Stomach (tissue), 19 donors: ENCODE measurements at places on chromosomes 2 and 18. TPM values are rescaled to one million over a fixed set of nuclear protein-coding genes. Genes with fewer than 3 reads are reported as not detected.

- no peak for DNase-seq
These were observed 319.6 kb downstream of the PIK3C3 start for GRCh38 chr18:42274488-42275137.

- DNase-seq, result no peak
These were observed 6.3 kb downstream of the THNSL2 start for GRCh38 chr2:88176352-88176984.

FLACC1 gene
- total RNA-seq, result 21.6 TPM

DNA sequence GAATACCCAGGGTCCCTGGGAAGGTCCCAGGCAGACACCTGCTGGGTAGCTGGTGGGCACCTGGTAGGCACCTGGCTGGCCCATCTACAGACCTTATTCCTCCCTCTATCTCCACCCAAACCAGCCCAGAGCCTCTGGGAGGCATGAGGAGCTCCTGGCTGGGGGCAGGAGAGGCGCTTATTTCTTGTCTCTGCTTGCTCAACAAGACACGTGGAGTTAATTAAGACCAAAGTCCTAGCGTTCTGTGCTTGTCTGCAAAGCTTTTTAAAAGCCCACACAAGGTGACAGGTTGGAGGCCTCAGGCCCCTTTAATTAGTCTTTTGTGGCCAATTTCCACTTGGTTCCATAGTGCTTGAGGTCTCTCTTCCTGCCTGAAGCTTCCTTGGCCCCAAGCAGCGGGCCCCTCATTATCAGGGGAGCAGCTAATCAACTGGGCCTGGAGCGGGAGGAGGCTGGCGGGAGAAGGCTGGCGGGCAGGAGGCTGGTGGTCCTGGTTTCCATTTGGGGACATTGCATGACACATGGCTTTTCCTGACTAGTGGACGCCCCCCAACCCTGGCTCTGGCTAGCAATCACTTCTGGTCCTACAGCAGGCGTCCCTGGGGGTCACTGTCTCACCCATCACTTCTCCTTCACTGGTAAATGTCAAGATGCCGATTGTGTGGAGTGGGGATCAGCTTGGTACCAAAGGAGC is 65.4 kb upstream of the HDAC4 start:
- DNase-seq, result no peak

DNA sequence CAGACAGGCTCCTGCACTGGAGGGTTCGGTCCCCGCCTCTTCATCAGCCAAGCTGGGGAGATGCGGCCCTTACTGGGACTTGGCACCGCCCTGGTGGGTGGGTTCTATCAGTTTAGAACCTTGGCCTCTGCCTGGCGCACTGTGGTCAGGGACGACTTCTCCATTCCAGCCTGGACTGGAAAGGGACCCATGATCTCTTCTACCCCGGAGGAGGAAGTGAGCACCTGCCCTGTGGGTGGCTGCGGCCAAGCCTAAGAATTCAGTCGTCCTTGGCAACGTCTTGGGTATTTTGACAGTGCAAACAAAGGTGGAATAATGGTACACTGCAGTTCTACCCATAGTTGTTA is 106.9 kb upstream of the CD302 start:
- peak; percentile 89 for DNase-seq

GRCh38 chr2:165970663-165971062 is 17.1 kb upstream of the TTC21B start:
- DNase-seq, result no peak

DNA sequence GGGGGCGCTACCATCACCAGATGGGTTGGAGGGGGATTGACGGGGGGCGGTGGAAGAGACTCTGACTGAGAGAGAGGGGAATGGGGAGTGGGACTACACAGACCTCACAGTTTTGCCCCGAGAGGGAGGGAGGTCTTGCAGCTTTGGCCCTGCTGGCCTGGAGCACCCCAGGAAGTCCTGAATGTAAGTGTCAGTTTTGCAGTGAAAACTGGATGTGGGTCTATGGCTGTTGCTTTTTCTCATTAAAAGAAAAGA is 2.4 kb downstream of the TCF7L1 start:
- DNase-seq, result no peak

GRCh38 chr2:43559391-43560230 is 36.2 kb downstream of the THADA start:
- no peak for DNase-seq

LDLRAD4 gene
- 10.3 TPM for total RNA-seq

DNA sequence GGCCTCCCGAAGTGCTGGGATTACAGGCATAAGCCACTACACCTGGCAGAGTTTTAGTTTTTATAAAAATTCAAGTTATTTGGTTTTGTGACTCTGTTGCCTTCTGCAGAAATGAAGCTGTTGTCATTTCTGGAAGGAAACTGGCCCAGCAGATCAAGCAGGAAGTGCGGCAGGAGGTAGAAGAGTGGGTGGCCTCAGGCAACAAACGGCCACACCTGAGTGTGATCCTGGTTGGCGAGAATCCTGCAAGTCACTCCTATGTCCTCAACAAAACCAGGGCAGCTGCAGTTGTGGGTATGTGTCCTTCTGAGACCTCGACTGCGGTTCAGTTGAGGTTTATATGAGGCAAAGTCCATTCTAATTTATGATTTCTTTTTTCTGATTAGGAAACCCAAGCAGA is 7.2 kb downstream of the MTHFD2 start:
- DNase-seq, result peak; percentile 59
